ENCODE measurements at places on chromosomes 12 and 14. TPM values are rescaled to one million over a fixed set of nuclear protein-coding genes. Genes with fewer than 3 reads are reported as not detected.

- peak; percentile 91 for DNase-seq
These were observed at the start of gene HDAC7 for GRCh38 chr12:47819896-47820630. TSS of gene HDAC7 (minus strand) at chr12:47819903. CDS start at chr12:47819785, 118 bp downstream.

GRCh38 chr12:65662590-65662989 lies 161.7 kb upstream of the HMGA2 start:
- DNase-seq: no peak

- no peak for DNase-seq
These were observed 324.4 kb upstream of the KITLG start for GRCh38 chr12:88904705-88905104.

DNA sequence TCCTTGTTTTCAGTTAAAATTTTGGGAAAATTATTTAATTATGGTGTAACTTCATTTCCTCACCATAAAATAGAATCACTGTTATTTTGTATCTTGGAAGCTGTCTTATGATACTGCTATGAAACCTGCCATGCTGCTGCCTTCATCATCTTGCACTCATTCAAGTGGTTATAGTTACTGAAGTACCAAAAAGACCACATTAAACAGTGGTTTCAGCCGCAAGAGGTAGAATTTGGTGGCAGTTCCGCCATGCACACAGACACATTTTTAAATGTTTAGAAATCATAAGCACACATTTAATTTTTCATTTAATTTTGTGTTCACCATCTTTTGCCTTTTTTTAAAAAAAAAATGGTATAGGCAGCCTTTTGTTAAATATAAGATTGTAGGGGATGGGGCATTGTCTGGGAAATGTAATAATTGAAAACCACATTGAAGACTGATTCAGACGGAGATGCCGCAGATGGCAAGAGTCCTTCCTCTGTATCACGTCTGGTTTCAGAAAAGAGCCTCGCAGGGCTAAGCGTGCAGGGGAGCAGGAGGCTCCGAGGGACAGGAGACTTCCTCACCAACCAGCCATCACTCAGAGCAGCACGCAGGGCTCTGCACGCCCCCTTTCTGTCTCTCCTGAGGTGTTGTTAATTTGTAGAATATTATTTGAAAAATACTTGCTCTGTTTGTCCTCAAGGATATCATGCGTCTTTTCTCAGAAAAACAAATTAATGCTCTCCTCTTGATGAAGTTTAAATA lies 115.2 kb upstream of the PELI2 start:
- no peak for DNase-seq

Gene RNASE7
- not detected for total RNA-seq

Gene ASIC1
- total RNA-seq: 0.51 TPM

DNA sequence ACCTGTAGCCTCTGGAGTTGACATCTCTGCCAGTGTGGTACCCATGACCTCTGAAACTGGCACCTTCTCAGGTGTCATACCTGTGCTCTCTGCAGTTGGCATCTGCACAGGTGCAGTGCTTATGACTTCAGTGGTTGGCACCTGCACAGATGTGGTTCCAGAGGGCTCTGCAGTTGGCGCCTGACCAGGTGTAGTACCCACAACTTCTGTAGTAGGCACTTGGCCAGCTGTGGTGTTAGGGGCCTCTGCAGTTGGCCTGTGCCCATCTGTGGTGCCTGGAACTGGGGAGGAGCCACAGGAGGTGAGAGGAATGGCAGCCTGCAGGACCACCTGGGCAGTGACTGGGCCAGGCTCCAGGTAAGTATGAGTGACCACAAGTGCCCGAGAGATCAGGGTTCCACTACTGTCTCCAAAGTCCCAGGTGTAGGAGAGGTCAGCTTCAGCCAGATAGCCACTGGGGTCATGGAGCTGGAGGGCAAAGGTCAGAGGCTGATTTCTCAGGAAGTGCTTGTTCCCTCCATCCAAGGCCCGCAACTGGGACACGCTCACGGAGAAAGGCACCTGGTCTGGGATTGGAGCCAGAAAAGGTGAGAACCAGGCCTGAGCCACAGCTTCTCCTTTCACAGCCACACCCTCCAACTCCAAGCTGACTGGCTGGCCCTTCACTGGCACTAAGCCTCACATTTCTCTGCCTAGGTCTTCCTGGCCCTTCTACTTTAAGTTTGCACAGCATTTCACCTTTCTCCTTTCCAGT lies 8.6 kb downstream of the PMEL start:
- no peak for DNase-seq

- DNase-seq: no peak
These were observed 52.9 kb downstream of the ATL1 start for GRCh38 chr14:50612806-50613205.

- no peak for DNase-seq
These were observed 3.4 kb downstream of the CHGA start for GRCh38 chr14:92926180-92926845.

DNA sequence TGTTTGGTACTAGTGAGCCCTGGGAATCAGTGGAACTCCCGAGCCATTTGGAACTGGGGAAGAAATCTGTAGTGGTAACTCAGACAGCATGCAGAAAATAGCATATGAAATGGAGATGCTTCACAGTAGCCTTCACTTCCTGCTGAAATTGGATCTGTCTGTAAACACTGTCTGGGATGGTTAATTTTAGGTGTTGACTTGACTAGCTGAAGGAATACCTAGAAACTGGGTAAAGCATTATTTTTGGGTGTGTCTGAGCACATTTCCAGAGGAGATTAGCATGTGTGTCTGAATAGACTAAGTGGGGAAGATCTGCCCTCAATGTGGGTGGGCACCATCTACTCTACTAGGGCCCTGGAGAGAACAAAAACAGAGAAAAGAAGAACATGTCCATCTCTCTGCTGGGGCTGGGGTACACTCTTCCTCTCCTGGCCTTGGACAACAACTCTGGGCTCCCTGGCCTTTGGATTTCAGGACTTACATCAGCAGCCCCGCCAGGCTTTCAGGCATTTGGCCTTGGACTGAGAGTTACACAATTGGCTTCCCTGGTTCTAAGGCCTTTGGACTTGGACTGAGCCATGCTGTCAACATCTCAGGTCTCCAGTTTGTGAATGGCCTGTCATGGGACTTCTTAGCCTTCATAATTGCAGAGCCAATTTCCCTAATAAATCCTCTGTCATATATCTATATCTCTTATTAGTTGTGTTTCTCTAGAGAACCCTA lies 14.0 kb upstream of the CRADD start:
- DNase-seq: no peak
